ENCODE measurements at places on chromosomes 7 and 10. TPM values are rescaled to one million over a fixed set of nuclear protein-coding genes. Genes with fewer than 3 reads are reported as not detected.

The ZNF425 gene
- 1.6 TPM for total RNA-seq

The NUTM2A gene
- 0.48 TPM for total RNA-seq

The GPC2 gene
- total RNA-seq, result not detected

The CUBN gene
- 4.5 TPM for total RNA-seq

The SFMBT2 gene
- 7.9 TPM for total RNA-seq

DNA sequence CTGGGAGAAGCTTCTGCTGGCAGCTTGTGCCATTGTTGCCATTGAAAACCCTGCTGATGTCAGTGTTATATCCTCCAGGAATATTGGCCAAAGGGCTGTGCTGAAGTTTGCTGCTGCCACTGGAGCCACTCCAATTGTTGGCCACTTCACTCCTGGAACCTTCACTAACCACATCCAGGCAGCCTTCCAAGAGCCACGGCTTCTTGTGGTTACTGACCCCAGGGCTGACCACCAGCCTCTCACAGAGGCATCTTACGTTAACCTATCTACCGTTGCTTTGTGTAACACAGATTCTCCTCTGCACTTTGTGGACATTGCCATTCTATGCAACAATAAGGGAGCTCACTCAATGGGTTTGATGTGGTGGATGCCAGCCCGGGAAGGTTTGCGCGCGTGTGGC lies 220.7 kb downstream of the ADK start:
- no peak for DNase-seq

GRCh38 chr10:29827512-29827911 lies 192.7 kb upstream of the SVIL start:
- no peak for DNase-seq

DNA sequence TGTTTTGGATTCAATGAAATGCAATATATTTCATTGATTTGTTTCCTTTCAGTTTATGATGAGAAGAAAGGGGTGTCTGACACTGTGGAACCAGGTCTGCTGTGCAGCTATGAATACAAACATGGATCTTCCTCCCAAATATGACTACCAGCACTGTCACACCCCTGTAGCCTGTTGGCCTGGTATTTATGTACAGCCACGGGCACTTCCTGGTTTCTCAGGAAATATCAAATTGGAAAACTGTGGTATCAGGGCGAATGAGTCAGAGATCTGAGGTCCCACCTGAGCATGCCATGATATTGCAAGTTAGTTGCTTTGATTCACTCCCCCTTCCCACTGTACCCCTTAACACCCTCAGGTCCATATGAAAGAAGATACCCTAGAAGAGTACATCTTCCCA lies 87.8 kb downstream of the DNMBP start:
- no peak for DNase-seq

- DNase-seq, result no peak
Measured at GRCh38 chr10:24773939-24774589, 50.4 kb upstream of the ARHGAP21 start.

GRCh38 chr10:12741360-12741804 lies 260.1 kb downstream of the CCDC3 start:
- DNase-seq, result no peak

- no peak for DNase-seq
Measured at GRCh38 chr7:253581-254336, 36.2 kb upstream of the FOXL3 start.

GRCh38 chr10:124683814-124684213 lies 60.4 kb downstream of the FAM53B start:
- no peak for DNase-seq

DNA sequence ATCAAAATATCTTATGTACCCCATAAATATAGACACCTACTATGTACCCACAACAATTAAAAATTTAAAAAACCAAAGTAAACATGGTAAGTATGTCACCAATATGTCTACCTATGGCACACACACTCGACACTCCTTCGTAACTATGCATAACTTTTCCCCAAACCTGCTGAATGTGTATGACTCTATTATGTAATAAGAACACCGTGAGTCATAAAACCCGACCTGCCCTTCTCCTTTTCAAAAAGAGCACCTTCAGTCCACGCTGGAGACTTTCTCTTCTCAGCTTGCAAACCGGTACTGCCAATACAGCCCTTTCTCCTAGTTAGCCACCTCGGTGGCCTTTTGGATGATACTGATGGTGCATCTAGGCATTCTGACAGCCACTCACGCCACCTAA lies 186.3 kb downstream of the PRPF18 start:
- DNase-seq, result no peak

DNA sequence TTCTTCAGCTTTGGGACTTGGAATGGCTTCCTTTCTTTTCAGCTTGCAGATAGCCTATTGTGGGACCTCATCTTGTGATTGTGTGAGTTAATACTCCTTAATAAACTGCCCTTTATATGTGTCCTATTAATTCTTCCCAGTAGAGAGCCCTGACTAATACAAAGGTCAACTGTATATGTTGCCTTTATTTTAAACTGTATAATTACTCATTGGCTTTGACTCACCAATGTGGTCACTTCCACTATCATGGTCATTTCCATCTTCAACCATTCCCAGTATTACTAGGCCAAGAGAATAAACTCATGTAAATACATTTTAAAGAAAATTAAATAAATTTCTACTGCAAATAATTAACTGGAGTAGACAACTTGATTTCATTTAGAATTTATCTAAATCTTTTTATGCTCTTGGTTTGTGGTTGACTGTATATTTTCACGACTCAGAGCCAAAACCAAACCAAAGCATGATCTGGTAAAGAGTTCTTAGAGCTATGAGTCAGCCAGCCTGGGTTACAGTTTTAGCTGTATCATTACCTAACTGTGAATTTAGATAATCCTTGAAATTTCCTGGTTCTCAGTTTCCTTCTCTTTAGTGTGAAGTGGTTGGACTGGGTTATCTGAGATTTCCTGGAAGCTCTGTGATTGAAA lies 188.4 kb downstream of the PPP1R3A start:
- no peak for DNase-seq

- DNase-seq, result no peak
Measured at GRCh38 chr7:149626972-149627371, 129.4 kb upstream of the ZNF746 start.

GRCh38 chr10:22875581-22875980 lies 52.3 kb upstream of the ARMC3 start:
- DNase-seq, result no peak

DNA sequence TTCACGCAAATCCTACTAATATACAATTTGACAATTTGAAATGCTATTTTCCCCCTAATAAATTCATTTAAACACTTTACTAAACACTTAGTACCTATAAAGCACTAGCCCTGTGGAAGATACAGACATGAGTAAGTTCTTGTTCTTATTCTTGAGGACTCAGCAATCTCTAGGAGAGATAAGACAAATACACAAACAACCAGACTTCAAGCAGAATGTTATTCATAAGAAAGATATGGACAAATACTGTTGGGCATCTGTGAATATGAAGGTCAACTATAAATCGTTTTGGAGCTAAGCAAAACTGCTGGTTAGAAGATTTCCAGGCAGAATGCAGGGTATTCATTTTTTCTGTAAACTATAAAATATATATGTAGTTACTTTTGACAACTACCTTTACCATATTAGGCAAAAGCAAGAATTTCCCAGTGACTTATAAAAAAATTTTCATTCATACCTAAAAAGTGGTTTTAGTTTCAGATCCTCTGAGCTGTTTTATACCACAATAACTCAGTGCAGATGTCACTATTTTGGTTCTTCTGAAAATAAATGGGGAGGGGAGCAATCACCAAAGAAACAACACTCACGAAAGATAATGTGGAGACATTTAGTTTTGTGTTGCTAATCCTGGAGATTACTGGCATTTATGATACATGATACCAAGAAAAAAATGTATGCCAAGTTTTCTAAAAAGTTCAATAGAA lies 3.8 kb downstream of the VPS41 start:
- DNase-seq, result no peak

DNA sequence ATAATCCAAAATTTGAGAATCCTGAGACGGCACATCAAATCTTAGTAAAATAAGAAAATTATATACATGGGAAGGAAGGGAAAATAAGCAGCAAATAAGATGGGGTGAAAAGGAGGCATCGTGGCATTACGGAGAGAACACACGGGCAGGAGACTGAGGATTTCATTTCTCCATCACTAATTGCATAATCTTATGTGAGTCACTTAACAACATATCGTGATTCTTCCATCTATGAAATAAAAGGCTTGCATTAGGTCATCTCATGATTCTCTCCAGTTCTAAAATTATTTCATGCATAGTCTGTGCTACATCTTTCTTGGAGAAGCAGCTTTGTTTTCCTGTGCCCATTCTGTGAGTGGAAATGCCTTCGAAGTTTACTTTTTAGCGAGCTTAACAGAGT lies 288.7 kb downstream of the LRMDA start:
- no peak for DNase-seq

DNA sequence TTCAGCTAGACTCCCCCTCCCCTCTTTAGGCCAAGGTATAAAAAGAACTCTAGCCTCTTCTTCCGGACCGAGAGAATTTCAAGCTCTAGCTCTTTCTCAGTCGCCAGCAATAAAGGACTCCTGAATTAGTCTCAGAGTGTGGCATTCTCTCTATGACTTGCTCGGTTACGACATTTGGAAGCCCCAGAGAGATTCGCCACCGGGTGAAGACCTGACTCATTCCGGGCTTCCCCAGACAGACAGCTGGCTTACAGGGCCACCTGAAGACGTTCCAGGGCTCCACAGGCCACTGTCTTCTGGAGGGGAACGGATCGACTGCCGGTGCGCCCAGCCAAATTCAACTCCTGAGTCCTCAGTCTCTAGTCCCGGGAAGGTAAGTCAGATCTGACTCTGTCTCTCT lies at the start of gene AKR1B15:
TSS of gene AKR1B15 (plus strand) at position 234 of the 400 bp plus-strand sequence. CDS start 15,510 bp downstream, outside the sequence.
- DNase-seq, result no peak

Data from omental fat pad (tissue), 4 donors.